Activated CD4-positive, alpha-beta T cell treated with anti-CD3 and anti-CD28 coated beads for 36 hours (primary cell): ENCODE measurements at places on chromosomes 6 and 20.
A peak's percentile ranks its signal among the peaks of the same experiment; 100 is the strongest.

- DNase-seq: no peak
Observed at GRCh38 chr6:83615025-83615999, 93.6 kb downstream of the SNAP91 start.

GRCh38 chr20:52569201-52569600 lies 377.6 kb upstream of the ZFP64 start:
- DNase-seq: no peak

DNA sequence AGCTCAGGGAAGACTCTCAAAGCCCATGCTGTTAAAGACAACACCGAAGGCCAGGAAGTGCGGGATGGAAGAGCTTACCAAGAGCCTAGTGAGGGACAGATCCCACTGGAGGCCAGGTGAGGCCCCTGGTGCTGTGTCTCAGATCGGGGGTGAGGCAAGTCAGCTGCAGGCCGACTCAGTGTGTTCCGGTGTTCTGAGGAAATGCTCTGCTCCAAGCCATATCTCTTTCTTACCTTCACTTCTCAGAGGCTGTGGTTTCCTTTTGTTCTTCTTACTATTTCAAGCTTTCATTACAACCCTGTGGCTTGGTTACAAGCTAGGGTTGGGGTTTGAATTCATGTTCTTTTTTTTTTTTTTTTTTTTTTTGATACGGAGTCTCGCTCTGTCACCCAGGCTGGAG lies 114.3 kb upstream of the ZFP64 start:
- DNase-seq: peak; percentile 49

GRCh38 chr6:73606428-73606827 lies 47.4 kb downstream of the SLC17A5 start:
- no peak for DNase-seq

DNA sequence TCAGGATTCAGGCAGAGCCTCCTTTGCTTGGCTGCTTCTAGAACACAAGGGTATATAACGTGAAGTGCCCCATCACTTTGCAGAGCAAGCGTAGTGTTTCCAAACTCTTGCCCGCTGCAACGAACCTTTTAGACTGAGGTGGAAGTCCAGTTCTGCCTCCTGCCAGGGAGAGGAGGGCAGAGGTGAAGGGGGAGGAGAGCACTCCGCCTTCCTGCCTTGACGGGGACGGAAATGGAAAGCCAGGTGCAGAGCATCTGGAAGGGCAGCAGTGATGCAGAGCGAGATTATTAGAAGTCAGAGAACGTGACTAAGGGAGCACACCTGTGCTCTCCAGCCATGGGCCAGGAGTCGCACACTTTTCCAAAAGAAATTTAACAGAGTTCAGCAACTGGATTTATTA lies 63.4 kb downstream of the RREB1 start:
- no peak for DNase-seq

DNA sequence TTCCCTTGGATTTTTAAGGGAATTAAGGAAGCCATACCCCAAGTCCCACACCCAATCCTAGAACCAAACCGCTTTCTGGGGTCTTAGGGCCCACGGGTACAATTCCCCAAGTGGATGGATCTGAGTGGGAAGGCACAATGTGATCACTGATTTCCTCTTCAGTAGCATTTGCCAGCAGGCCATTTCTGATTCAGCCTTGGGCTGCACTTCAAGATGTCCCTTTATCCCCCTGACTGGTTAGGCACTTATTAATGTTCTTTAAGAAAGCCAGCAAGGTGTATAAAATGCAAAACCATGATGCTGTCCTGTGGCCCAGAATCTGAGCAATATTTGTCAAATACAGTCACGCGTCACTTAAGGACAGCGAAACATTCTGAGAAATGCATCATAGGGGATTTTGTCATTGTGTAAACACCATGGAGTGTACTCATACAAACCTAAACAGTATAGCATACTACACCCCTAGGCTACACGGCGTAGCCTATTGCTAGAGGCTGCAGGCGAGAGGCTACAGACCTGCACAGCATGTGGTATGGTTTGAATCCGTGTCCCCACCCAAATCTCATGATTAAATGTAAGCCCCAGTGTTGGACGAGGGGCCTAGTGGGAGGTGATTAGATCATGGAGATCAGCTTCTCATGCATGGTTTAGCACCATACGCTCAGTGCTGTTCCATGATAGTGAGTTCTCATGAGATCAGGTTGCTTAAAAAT lies 234.2 kb downstream of the NRN1 start:
- no peak for DNase-seq

- DNase-seq: no peak
Observed at GRCh38 chr6:10398446-10399218, 16.2 kb downstream of the TFAP2A start.

GRCh38 chr6:132995432-132995831 lies 181.1 kb downstream of the RPS12 start:
- no peak for DNase-seq

- DNase-seq: no peak
Observed at GRCh38 chr20:56017560-56017959, 12.2 kb upstream of the CBLN4 start.

GRCh38 chr6:2798586-2799134 lies 33.5 kb downstream of the WRNIP1 start:
- no peak for DNase-seq

DNA sequence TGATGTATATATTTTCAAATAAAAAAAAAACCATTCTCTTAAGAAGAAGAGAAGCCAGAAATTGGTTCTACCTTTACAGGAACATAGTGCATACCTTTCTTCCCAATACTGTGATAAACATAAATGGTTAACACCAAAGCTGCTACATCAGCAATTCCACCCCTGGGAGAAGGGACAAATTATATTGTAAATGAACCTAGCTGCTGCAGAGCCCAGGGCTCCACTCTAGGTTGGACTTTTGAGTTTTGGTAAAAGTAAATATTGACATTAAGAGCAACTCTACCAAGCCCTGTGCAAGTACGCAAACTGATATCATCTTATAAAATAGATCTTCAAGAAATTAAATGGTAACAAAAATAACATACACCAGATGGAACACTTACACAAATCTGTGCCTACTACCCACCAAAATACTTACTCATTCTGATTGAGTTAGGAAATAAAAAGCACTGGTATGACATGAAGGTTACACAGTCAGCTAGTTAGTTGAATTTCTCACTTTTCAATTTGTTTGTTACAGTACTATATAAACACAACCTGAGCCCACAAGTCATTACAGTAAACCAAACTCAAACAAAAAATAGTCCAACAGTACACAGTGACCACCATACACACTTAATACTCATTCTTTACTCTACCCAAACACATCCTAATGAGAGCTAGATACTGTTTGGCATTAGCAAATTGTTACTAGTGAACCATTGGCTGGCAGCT lies 223.3 kb upstream of the HEY2 start:
- no peak for DNase-seq

DNA sequence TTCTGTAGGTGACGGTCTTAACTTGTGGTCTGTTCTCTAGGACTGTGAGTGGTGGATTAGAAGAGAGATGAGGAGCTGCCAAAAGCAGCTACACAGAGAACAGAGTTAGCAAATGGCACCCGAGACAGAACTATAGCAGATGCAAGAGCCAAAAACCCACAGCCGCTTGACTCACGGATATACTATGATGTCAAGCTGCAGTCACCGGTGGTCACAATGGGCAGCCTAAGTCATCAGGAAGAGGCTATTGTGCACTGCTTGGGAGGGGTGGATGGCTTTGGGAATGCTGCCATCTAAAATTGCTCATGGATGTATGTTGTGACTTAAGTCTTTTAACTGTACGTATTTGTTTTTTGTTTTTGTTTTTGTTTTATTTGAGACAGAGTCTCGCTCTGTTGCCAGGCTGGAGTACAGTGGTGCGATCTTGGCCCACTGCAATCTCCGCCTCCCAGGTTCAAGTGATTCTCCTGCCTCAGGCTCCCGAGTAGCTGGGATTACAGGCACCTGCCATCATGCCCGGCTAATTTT lies at the start of gene GTSF1L:
TSS of gene GTSF1L (minus strand) at position 192 of the 528 bp plus-strand sequence. CDS start 308 bp downstream, outside the sequence.
- no peak for DNase-seq

GRCh38 chr20:44087051-44087856 lies 99.7 kb downstream of the JPH2 start:
- DNase-seq: no peak

GRCh38 chr6:41155132-41155805 lies 1.1 kb upstream of the TREML1 start:
- DNase-seq: no peak

DNA sequence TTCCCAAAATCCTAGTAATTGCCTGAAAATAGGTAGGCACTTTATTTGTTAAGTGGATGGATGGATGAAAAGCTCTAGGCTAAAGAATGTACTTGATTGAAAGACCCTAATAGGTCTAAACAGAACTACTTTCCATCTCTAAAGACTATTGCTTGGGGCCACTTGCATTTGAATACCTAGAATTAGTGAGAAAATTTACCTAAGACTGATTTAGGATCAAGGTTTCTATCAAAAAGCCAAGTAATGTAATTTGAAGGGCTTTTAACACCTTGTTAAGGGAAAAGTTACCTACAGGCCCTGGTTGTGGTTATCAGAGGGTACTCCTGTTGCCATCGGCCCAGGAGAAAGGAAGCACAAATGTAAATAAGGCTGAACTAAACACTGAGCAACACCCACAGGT lies 580.7 kb downstream of the LMBRD1 start:
- no peak for DNase-seq

DNA sequence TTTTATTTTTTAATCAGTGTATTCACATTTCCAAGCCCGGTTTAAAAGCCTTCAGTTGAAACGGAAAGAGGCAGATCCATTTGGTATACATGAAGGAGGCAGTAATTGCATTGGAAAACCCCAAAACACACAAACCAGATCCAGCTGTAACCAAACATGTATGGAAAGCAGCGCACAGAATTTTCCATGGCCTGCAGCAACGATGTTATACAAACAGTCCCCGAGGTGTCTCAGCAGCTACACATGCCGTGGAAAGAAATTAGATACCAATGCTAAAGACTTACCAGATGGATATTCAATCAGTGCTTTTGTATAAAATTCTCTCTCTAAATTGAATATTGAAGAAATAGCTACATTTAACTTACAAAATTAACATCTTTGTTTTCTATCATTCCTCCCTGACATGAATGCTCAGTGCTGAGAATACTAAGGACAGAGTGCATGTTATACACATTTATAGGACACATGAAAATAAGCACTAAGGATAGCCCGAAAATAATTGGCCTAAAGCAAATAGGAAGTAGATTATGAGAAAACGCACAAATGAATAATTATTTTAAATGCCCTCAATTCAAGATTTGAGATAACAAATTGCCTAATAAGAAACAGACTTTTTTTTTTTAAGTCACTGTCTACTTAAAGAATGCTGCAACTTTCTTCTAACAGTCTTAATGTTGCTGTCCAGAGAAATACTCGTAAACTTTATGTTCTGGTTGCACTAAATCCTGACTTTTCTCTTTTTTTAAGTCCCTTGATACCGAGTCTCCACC lies 713.1 kb downstream of the HDGFL1 start:
- no peak for DNase-seq

DNA sequence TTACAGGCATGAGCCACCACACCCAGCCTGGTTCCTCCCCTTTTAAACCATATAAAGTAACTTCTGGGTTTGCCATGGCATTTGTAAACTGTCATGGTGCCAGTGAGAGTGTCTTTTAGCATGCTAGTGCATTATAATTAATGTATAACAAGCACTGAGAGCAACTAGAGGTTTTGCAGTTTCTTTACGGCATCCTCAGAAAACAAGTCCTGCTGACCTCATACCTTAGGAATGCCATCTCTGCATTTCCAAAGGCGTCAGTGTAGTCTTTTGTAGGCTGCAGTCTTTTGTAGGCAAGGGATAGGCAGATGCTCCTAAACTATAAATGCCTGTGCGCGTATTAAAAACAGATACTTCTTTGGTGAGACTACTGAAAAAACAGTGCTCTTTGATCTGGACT lies 75.0 kb upstream of the EZR start:
- no peak for DNase-seq

GRCh38 chr6:163356324-163356723 lies 58.2 kb upstream of the QKI start:
- DNase-seq: peak; percentile 12

DNA sequence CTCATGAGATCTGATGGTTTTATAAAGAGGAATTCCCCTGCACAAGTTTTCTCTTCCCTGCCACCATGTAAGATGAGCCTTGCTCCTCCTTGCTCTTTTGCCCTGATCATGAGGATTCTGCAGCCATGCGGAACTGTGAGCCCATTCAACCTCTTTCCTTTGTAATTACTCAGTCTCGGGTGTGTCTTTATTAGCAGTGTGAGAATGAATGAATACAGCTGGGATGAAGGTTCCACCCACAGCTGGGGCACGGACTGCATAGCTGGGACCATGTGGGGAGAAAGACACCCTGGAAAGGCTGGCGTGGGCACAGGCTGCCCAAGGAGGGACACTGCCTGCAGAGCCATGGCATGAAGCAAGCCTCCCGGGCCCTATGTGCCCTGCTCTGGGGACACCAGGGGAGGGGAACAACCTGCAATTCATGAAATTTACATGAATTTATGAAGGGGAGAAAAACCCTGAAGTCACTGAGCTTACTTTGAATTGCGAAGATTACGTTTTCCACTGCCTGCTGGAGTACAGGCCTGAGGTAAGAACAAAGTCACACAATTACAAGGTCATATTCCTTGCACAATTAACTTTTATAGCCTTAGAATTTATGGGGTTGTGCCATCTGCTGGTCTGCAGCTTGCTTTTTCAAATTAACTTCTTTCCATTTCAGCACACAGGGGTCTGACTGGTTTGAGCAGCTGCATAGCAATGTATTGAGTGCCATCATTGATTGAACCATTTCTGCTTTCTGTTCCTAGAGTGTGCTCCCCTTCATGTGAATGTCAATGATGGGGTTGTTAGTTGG lies 46.2 kb downstream of the SLC22A1 start:
- DNase-seq: no peak

DNA sequence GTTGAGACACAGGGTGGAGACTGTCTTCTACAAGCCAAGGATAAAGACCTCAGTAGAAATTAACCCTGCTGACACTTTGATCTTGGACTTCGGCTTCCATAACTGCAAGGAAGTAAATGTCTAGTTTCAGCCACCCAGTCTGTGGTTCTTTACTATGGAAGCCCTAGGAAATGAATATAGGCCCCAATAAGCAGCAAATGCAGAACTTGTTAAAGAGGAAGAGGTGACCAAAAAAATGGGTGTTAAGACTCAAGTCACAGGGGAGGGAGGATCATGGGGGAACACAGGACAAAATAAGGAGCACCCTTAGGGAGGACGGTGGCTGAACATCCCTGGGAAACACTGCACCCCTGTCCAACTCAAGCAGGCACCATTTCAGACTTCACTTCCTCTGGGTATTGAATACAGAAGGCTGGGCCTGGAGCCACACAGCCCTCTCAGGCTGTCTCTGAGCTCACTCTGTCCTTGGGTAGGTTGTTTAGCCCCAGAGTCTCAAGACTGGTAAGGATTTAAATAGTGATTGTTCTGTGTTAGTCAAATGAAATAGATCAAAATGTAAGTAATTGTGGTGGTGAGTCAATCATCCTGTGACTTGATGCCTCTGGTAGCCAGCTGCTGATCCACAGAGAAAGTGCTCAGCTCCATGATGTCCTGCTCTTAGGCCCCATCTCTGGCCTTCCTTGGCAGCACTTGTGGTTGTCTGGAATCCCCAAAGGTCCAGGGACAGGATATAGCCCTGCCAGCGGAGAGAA lies 30.5 kb upstream of the SIRPD start:
- no peak for DNase-seq

DNA sequence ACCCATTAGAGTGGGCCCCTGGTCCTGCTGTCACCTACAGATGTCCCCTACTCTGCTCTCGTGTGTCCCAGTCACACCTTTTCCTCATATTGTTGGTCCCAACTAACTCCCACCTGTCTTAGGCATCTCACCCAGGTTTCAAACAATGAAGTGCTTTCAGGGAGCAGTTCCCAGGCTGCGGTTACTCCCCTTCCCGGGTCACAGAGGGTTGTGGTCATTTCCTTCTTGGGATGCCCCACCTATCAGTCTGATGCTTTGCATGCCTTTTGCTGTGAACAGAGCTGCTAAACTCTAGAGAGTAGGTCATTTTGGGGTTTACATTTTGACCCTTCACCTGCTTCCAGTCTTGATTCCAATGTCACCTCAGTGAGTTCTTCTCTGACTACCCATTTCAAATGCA lies 181.6 kb downstream of the CDC5L start:
- no peak for DNase-seq
